ENCODE measurements at places on chromosomes 13 and 19.

DNA sequence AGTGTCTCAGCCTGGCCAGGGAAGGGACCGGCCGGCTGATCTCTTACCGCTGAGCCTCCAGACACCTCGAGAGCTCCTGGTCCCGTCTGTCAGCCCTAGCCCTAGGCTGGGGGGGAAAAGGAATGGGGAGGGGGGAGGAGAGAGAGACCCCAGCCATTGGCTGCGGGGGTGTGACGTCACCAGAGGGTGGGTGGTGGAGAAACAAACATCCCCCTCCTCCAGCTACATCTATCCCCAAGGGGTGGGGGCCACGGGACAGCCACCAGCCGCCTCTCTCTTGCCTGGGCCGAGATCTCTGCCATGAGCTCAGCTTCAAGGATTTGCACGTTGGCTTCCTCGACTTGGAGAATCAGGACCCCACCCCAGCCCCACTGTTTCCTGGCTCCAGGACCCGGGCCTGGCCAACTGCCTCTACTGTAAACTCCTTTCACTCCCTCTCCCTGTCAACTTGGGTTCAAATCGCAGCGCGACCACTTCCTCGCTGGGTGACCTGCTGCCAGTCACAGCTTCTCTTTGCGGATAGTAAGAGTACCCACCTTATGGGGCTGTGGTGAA lies at the start of gene PRX:
Gene PRX, minus strand, starts transcription at position 88 of the 555 bp plus-strand sequence. CDS start 5,446 bp downstream, outside the sequence.
- no peak for DNase-seq

GRCh38 chr19:2902590-2903218 lies 2.0 kb downstream of the ZNF57 start:
- no peak for DNase-seq

DNA sequence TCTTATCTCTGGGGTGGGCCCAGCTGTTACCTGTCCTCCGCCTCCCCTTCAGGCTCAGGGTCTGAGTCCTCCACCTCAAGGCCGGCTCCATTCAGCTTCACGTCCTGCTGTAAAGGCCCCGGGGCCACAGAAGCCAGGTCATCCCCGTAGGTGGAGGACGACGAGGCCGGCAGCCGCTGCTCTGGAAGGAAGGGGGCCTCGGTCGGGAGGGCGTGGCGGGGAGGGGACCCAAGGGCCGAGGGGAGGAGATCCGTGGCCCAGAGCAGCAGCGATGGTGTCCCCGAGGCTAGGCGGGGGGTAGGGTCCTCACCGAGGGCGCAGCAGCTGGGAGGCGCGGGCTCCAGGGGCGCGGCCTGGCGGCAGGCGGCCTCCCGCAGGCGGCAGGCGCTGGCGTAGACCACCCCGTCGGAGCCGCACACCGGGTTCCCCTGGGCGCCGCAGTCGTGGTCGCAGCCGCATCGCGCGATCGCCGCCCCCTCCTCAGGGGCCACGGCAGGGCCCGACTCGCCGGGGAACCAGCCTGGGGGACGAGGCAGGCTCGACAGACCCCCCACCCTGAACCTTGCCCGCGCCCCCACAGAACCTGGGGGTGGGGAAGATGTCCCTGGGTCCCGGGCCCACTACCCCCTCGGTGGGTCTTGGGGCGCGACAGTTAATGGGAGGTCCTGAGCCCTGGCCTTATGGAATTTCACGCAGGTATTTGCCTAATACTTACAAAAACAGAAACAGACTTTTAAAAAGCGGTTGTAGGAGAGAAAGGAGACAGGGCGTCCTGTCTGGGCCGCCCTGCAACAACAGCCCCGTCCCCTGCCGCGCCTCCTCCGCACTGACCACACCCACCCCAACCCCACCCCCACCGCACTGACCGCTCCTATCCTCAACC lies 7.6 kb downstream of the F2RL3 start:
- DNase-seq: no peak

DNA sequence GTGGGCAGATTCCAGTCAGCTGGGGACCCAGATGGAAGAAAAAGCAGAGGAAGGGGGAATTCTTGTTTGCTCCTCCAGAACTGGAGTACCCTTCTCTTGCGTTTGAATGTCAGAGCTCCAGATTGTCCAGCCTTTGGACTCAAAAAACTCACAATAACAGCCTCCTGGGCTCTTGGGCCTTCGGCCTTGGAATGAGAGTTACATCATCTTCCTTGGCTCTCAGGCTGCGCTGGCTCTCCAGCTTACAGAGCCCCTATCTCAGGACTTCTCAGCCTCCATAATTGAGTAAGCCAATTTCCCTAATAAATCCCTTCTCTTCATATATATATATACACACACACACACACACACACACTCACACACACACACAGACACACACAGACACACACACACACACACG lies 1215.7 kb upstream of the SLC10A2 start:
- DNase-seq: no peak

DNA sequence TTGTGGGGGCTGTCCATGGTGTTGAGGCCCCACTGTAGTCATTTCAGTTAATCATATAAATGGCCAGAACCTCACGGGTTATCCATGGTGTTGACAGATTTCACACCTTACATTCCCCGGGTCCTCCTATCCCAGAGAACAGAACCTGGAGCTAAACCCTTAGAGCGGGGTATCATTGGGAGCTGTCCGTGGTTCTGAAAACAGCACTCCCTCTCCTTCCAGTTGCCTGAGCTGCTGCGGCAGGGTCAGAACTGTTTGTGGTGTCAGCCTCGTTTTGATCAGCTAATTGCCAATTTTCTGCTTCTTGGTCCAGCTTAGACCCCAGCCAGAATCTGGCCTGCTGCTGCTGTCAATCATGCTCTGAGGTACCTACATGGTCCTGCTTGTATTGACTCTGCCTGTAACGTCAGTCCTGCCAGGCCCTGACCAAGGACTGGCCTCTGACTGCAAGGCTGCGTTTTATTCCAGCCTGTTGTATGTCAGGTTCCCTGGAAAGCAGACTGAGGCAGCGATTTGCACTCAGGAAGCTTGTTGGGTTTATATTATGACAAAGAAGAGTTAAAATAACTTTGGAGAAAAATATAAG lies 55.8 kb upstream of the KCTD15 start:
- DNase-seq: no peak

All from brain pericyte (primary cell).